ENCODE measurements at places on chromosomes 4 and X. TPM values are rescaled to one million over a fixed set of nuclear protein-coding genes. Genes with fewer than 3 reads are reported as not detected.

DNA sequence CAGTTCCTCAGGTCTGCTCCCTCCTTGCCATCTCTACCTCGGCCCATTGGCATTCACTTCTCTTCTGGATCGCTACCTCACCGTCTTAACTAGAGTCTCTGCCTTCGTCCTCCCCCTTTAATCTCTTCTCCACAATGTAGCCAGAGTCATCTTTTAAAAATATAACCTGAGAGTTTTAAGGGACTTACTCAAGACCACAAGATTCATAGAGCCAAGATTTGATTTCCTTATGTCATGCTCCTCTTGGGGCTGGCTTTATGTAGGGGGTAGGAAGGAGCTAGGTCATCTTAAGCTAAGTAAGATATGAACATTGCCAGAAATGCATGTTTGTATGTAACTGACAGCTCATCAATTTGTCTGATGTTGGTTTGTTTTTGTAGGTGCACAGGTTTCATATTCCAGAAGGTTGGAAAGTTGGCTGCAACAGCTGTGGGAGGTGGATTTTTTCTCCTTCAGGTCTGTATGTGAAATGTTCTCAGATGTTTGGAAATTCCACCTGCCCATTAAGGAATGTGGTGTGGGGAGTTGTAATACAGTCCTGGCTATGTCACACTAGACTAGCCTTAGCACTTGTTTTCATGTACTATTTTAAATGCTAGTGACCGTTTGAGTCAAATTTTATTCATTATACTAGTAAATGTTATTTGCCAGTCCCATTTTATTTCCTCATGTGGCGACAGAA, 19.6 kb downstream of the FUNDC2 start:
- no peak overlapping the region for H3K27ac ChIP-seq
- no peaks in the 10 kb centered on the region for H3K36me3 ChIP-seq
- H3K4me3 ChIP-seq: no peak overlapping the region
- H3K4me1 ChIP-seq: no peaks in the 10 kb centered on the region
- H3K27me3 ChIP-seq: no peaks in the 10 kb centered on the region
- no peak for DNase-seq

DNA sequence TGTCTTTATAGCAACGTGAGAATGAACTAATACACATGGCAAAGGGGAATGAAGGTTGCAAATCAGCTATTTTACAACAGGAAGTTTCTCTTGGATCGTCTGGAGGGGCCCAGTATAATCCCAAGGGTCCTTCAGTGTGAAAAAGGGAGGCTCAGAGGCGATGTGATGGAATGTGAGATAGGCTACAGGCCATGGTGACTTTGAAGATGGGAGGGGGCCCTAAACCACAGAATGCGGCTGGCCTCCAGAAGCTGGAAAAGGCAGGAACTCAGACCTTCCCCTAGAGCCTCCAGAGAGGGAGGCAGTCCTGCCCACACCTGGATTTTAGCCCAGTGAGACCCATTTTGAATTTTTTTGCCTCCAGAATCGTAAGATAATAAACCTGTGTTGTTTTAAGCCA, 69.4 kb upstream of the PGM2 start:
- H3K27ac ChIP-seq: no peak overlapping the region
- no peaks in the 10 kb centered on the region for H3K27me3 ChIP-seq
- H3K36me3 ChIP-seq: no peaks in the 10 kb centered on the region
- H3K4me1 ChIP-seq: peaks cover 4% of the 10 kb centered on the region

DNA sequence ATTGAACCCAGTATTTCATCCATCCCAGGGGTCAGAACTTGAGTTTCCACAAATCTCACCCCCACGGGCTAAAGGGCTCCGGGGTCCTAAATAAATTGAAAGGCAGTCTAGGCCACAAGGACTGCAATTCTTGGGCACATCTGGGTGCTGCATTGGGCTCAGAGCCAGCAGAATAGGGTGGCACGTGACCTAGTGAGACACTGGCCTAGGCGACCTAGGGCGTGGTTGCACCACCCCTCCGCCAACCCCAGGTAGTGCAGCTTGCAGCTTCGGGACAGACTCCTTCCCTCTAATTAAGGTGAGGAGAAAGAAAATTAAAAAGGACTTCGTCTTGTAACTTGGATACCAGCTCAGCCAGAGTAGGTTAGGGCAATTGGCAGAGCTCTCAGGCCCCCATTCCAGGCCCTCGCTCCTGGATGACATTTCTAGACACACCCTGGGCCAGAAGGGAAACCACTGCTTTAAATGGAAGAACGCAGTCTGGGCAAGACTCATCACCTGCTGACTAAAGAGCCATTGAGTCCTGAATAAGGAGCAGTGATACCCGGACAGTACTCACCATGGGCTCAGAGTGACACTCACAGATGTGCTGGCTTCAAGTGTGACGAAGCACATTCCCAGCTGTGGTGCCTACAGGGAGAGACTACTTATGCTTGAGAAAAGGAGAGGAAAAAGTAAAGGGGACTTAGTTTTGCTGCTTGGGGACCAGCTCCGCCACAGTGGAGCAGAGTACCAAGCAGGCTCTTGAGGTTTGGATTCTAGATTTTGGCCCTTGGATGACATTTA, 735.4 kb downstream of the FSTL5 start:
- no peaks in the 10 kb centered on the region for H3K27me3 ChIP-seq
- DNase-seq: no peak
- no peak overlapping the region for H3K27ac ChIP-seq
- H3K36me3 ChIP-seq: no peaks in the 10 kb centered on the region
- no peaks in the 10 kb centered on the region for H3K4me1 ChIP-seq
- H3K4me3 ChIP-seq: no peak overlapping the region

DNA sequence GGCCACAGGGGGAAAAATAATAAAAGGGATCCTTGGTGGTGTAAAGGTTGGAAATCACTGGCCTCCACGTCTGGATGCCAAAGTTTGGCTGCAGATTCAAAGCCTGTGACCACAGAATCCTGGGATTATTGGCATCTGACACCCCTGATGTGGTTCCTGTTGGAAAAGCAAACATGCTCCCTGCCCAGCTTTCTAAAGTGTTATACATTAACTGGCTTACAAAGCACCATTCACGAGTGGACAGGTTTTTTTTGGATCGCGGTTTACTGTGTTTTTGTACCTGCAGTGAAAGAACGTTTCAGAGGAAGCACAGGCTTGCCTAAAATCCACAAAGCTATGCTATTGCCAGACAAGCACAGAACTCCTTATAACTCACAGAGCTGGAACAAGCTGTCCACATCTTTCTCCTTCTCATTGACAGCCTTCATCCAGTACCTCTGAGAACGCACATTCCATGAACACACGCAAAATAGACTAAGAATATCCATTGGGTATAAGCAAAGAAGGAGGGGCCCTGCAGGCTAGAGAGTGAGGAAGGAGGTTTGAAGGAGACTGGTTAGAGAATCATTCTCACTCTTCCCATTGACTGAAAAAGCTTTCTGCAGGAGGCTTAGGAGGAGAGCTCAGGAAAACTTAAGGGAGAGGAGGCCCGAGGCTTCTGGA, 14.5 kb upstream of the CAPN6 start:
- no peak overlapping the region for H3K27ac ChIP-seq
- H3K4me1 ChIP-seq: no peaks in the 10 kb centered on the region
- no peak for DNase-seq
- H3K4me3 ChIP-seq: no peak overlapping the region

- H3K4me1 ChIP-seq: no peaks in the 10 kb centered on the region
- H3K36me3 ChIP-seq: no peaks in the 10 kb centered on the region
- H3K27me3 ChIP-seq: no peaks in the 10 kb centered on the region
Measured at GRCh38 chr4:145484225-145484846, 2.7 kb downstream of the SMAD1 start.

The EXOC1L gene
- total RNA-seq: not detected

DNA sequence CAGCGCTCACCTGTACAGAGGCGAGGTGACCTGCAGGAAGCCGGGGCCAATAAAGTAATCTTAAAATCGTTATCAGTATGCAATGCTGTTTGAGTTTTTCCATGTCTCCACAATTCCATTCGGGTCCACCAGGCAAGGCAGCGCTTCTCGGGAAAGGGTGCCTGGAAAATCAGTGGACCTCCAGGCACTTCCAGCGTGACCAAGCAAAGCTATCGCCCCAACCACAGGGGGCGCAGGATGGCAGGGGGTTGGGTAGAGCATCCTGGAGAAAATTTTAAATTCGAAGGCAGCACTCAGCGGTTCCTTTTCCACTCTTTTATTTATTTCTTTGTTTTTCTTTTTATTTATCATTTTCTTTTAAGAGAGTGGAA, 5.4 kb upstream of the SOX3 start:
- H3K4me1 ChIP-seq: no peaks in the 10 kb centered on the region
- H3K27me3 ChIP-seq: no peaks in the 10 kb centered on the region
- no peak overlapping the region for H3K4me3 ChIP-seq

DNA sequence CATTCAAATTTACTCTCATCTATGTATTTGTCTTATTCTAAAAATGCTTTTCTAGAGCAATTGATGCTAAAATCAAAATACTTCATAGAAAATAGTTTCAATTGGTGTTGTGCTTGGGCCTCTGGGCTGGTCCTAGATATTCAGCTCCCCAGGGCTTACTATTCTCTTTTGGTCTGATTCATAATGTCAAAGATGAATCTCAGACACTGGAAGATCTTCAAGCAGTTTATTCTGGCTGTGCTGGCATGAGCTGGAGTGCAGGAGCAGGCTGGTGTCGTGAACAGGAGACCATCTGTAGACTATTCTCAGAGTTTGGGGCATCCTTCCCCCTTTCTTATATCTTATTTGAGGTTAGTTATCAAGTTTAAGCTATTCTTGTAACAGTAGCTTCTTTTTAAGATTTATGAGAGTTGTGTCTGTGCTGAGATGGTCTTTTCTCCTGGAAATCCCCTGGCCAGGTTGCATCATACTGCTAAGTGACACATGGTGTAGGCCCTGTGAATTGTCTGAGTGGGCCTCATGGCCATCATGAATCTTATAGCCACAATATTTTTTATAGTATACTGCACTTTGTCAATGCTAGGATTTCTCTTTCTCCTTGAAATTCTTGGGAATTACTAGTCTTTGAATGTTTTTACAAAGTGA, 1624.0 kb upstream of the IGFBP7 start:
- H3K4me1 ChIP-seq: no peaks in the 10 kb centered on the region
- DNase-seq: no peak
- H3K27me3 ChIP-seq: no peaks in the 10 kb centered on the region
- H3K36me3 ChIP-seq: no peaks in the 10 kb centered on the region
- H3K27ac ChIP-seq: no peak overlapping the region
- no peak overlapping the region for H3K4me3 ChIP-seq

The PDE6B gene
- total RNA-seq: 0.27 TPM

DNA sequence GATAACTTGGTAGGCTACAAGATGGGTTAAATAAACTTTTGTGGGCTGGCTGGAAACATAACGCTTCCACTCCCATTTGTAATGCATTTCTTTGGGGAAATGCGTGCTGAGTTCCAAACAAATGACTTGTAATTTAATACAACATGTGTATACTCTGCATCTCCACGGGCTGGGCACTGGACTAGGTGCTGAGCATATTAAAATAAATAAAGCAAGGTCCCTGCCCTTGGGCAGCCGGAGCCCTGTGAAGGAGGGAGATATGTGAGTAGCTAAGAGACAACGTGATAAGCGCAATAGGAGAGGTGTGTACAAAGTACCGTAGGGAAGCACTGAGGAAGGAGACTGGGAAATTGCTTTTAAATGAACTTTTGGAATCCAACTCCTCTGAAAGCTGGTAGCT, 147.2 kb upstream of the RBPJ start:
- peaks cover 5% of the 10 kb centered on the region for H3K4me1 ChIP-seq
- DNase-seq: no peak
- no peaks in the 10 kb centered on the region for H3K36me3 ChIP-seq
- H3K27ac ChIP-seq: peak overlapping the region; percentile 43
- H3K4me3 ChIP-seq: no peak overlapping the region

- H3K36me3 ChIP-seq: no peaks in the 10 kb centered on the region
- H3K4me3 ChIP-seq: no peak overlapping the region
- no peak for DNase-seq
- no peaks in the 10 kb centered on the region for H3K27me3 ChIP-seq
- no peak overlapping the region for H3K27ac ChIP-seq
- H3K4me1 ChIP-seq: no peaks in the 10 kb centered on the region
Measured at GRCh38 chrX:44011506-44011905, 38.3 kb upstream of the NDP start.

GRCh38 chr4:14827111-14827510, 175.2 kb upstream of the CPEB2 start:
- no peaks in the 10 kb centered on the region for H3K27me3 ChIP-seq
- no peak overlapping the region for H3K4me3 ChIP-seq
- no peaks in the 10 kb centered on the region for H3K4me1 ChIP-seq
- no peaks in the 10 kb centered on the region for H3K36me3 ChIP-seq
- DNase-seq: no peak

DNA sequence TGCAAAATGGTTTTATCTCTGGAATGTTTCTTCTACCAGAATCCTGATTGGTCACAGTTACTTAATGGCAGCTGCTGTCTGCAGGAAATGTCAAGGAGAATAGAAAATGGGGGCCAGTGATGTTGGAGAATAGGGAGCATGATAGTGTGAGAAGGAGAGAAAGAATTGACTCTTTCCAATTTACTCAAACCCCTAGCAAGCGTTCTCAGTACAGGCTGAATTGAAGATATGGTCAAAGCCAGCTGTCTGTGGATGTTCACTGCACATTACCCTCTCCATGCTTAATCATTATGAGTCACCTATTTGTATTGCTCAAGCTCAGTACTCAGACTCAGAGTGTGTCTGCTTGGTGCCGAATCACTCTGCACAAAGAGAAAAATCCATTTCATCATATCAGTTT, 57.8 kb upstream of the FAM47B start:
- H3K27ac ChIP-seq: no peak overlapping the region
- H3K27me3 ChIP-seq: no peaks in the 10 kb centered on the region
- H3K36me3 ChIP-seq: no peaks in the 10 kb centered on the region

The FAM47E gene
- 6.8 TPM for total RNA-seq

The GPC3 gene
- 5.8 TPM for total RNA-seq

- H3K27ac ChIP-seq: no peak overlapping the region
- no peaks in the 10 kb centered on the region for H3K4me1 ChIP-seq
- no peaks in the 10 kb centered on the region for H3K27me3 ChIP-seq
- no peak overlapping the region for H3K4me3 ChIP-seq
- DNase-seq: no peak
- no peaks in the 10 kb centered on the region for H3K36me3 ChIP-seq
Measured at GRCh38 chr4:14853176-14853943, 148.9 kb upstream of the CPEB2 start.

GRCh38 chrX:49273181-49273727, 3.7 kb downstream of the PPP1R3F start:
- no peak for DNase-seq

The CBLL2 gene
- not detected for total RNA-seq

DNA sequence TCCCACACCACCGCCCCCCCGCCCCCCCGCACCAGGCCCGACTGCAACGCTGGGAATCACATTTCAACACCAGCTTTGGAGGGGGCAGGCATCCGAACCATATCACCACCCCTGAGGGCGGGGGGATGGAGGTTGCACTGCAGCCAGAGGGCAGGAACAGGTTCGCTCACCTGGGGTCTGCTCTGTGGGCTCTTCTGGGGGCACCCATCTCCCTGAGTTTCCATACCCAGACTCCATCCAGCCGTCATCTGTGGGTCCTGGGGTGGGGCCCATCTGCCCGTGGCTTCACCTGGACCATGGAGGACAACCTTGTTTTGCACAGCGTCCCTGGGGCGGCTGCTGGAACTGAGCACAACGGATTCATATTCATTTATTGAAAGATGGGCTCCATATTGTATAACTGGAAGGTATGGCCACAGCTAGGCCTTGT, 6.9 kb downstream of the PSAPL1 start:
- no peak overlapping the region for H3K27ac ChIP-seq
- no peak overlapping the region for H3K4me3 ChIP-seq
- no peaks in the 10 kb centered on the region for H3K4me1 ChIP-seq
- H3K27me3 ChIP-seq: no peaks in the 10 kb centered on the region

GRCh38 chrX:139967300-139967699, 2.0 kb upstream of the CXorf66 start:
- H3K27me3 ChIP-seq: no peaks in the 10 kb centered on the region
- H3K4me1 ChIP-seq: no peaks in the 10 kb centered on the region
- no peak overlapping the region for H3K4me3 ChIP-seq
- DNase-seq: no peak
- H3K27ac ChIP-seq: no peak overlapping the region

Measured in Peyer's patch (tissue), 4 donors.